ENCODE measurements at places on chromosomes 16 and 17. TPM values are rescaled to one million over a fixed set of nuclear protein-coding genes. Genes with fewer than 3 reads are reported as not detected.

CCL18 gene
- polyA plus RNA-seq = not detected

PRDM7 gene
- polyA plus RNA-seq = not detected

TOP2A gene
- not detected for polyA plus RNA-seq

FBXL16 gene
- polyA plus RNA-seq = 22.9 TPM

TBC1D3H gene
- polyA plus RNA-seq = 0.18 TPM

MCRIP2 gene
- 7.9 TPM for polyA plus RNA-seq

HOXB8 gene
- polyA plus RNA-seq = not detected

RAB40C gene
- polyA plus RNA-seq = 0.60 TPM

EPOP gene
- polyA plus RNA-seq = 1.2 TPM
